Activated CD4-positive, alpha-beta T cell treated with anti-CD3 and anti-CD28 coated beads, Interleukin-2, amount 10 ng/mL, durations not matched to agents 7 days and 5 days (primary cell): ENCODE measurements at places on chromosomes 3 and 15. TPM values are rescaled to one million over a fixed set of nuclear protein-coding genes. Genes with fewer than 3 reads are reported as not detected.

The CEMIP gene
- total RNA-seq = not detected

The SPPL2A gene
- 80.0 TPM for total RNA-seq

The CCDC80 gene
- not detected for total RNA-seq

The ZSCAN2 gene
- total RNA-seq = 6.6 TPM

DNA sequence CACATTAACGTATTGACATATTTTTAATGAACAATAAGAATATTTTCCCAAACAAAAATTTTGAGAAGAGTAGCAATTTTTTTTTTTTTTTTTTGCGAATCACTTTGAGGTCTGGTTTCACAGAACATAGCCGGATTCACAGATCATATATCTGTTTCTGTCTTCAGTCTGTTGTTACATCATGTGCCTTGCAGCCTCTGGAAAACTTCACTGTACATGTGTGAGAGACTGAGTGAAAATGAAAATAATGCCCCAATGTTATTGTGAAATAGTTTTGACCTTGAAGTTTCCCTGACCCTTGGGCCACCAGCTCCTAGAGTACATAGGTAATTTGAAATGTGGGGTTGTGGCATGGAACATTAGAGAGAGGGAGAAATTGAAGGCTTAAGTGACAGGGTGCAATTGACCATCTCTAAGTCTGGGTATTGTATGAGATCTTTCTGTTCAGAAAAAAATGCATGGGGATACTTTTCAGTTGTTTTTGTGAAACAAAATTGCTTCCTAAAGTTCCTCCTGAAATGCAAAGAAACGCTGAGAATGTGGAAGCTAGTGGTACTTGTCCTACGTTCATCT lies 14.0 kb downstream of the ITPR1 start:
- no peak overlapping the region for H3K27ac ChIP-seq
- no peaks in the 10 kb centered on the region for H3K27me3 ChIP-seq
- no peak for DNase-seq
- peaks cover 47% of the 10 kb centered on the region for H3K4me1 ChIP-seq

DNA sequence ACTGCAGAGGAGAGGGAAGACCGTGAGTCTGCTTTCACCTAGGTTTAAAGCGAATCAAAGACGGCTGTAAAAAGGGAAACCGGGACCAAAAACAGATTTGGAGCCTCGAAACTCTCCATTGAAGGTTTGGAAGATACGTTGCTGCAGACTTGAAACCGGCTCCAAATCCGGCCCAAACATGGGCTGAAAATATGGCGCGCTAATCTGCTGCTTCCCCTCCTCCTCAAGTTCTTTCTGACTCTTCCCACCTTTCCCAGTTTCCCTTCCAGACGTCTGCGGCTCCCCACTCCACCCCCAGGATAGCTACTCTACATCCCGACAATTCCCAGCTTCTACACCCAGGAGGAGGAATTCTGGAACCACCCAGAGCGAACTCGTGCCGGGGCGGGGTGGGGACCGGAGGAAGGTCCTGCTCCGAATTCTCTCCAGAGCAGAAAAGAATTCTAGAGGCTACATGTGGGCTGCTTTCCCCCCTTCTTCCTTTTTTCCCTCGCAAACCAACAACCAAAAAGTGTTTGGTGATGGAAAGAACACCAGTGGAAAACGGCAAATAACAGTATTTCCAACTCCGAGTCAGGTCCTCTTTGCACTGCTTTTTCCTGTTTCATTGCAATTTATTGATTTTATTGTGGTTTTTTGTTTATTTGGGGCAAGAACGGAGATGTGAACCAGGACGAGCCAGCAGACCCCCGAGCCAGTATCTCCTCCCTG lies 8.5 kb downstream of the EOMES start:
- peaks cover 77% of the 10 kb centered on the region for H3K27me3 ChIP-seq
- H3K4me3 ChIP-seq = peak overlapping the region; percentile 84
- peaks cover 29% of the 10 kb centered on the region for H3K4me1 ChIP-seq
- peaks cover 5% of the 10 kb centered on the region for H3K36me3 ChIP-seq

GRCh38 chr15:99084965-99085364 lies 19.9 kb upstream of the SYNM start:
- DNase-seq = no peak
- H3K4me1 ChIP-seq = peaks cover 1% of the 10 kb centered on the region
- H3K27ac ChIP-seq = no peak overlapping the region
- no peaks in the 10 kb centered on the region for H3K36me3 ChIP-seq

DNA sequence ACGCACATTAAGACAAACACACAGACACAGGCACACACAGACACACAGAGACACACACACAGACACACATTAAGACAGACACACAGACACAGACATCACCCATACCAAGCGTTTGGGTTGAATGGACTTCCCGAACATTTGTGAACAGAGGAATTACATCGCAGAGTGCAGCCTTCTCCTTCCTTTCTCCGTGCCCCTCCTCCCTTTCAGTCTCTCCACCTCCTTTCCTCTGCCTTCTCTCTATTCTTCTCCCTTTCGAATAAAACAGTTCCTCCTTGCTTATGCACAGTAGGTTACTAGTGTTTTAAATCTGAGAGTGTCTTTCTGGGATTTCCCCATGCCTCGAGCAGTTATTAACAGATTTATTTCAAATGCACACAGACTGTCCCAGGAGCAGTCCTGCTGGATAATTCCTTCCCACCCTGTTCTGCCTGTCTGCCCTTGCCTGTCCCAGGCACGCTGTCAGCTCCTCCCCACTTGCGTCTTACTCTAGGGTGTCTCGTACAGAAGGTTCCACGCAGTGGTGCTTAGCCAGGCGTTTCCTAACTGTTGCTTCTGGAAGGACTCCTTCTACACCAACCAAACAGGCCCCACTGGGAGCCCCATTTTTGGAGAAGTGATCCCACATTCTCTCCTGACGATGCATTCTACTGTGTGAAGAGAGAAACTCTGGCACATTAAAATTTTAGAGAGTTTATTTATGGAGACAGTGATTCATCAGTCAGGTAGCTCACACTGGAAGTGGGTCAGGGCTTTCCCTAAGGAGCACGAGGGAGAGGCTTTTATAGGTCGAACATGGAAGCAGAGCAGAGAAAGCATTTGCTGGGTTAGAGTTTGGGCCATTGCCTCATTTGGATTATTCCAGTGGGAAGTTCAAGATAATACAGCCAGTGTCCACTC lies 163.8 kb downstream of the SV2B start:
- H3K4me3 ChIP-seq = no peak overlapping the region
- peaks cover 22% of the 10 kb centered on the region for H3K27me3 ChIP-seq
- no peaks in the 10 kb centered on the region for H3K36me3 ChIP-seq
- no peak overlapping the region for H3K27ac ChIP-seq

- H3K27me3 ChIP-seq = no peaks in the 10 kb centered on the region
- H3K4me3 ChIP-seq = no peak overlapping the region
- no peak overlapping the region for H3K27ac ChIP-seq
- H3K36me3 ChIP-seq = no peaks in the 10 kb centered on the region
- no peaks in the 10 kb centered on the region for H3K4me1 ChIP-seq
These were observed 639 bp upstream of the ITIH3 start for GRCh38 chr3:52793702-52794611.

GRCh38 chr3:58151637-58152036 lies 59.1 kb downstream of the DNASE1L3 start:
- no peaks in the 10 kb centered on the region for H3K27me3 ChIP-seq
- H3K36me3 ChIP-seq = peaks cover 5% of the 10 kb centered on the region
- DNase-seq = no peak
- H3K4me3 ChIP-seq = no peak overlapping the region
- H3K4me1 ChIP-seq = no peaks in the 10 kb centered on the region
- H3K27ac ChIP-seq = no peak overlapping the region

GRCh38 chr3:72862314-72863090 lies 14.3 kb upstream of the SHQ1 start:
- no peak overlapping the region for H3K4me3 ChIP-seq
- H3K27ac ChIP-seq = peak overlapping the region; percentile 31
- no peaks in the 10 kb centered on the region for H3K36me3 ChIP-seq
- no peaks in the 10 kb centered on the region for H3K27me3 ChIP-seq
- no peak for DNase-seq

DNA sequence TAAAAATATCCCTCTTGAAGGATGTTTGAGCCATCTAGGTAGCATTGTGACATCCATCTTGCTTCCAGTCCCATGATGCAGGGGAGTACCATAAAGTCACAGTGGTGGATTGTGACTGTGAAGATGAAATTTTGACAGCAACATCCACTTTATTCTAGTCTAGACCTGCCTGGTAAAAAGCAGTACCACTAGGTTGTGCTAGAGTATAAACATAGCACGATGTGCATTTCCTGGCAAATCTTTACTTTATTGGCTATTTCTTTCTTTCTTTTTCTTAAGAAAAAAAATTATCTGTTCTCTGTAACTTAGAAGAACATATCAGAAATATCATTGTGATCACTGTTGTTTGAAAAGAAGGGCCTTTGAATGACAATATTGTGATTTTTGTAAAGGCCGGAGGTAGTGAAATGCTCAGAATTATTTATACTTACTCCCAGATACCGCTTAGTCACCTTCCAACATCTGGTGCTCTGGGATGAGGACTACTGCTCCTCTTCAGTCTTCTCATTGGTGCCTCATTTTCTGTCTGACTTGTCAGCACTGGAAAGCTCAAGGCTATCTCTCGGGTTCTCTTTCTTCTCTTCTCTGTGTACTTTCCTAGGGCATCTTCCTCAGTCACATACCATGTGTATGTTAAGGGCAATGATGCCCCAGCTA lies 35.6 kb downstream of the AGBL1 start:
- DNase-seq = no peak
- no peaks in the 10 kb centered on the region for H3K4me1 ChIP-seq
- no peak overlapping the region for H3K27ac ChIP-seq
- H3K27me3 ChIP-seq = no peaks in the 10 kb centered on the region
- no peak overlapping the region for H3K4me3 ChIP-seq
- no peaks in the 10 kb centered on the region for H3K36me3 ChIP-seq

GRCh38 chr15:51861557-51862359 lies 32.3 kb downstream of the TMOD3 start:
- no peaks in the 10 kb centered on the region for H3K27me3 ChIP-seq
- peak overlapping the region; percentile 85 for H3K27ac ChIP-seq
- H3K4me3 ChIP-seq = peak overlapping the region; percentile 55
- peak; percentile 80 for DNase-seq
- H3K4me1 ChIP-seq = peaks cover 60% of the 10 kb centered on the region
- H3K36me3 ChIP-seq = peaks cover 53% of the 10 kb centered on the region

GRCh38 chr3:121330118-121330517 lies 215.7 kb downstream of the POLQ start:
- DNase-seq = no peak
- peaks cover 8% of the 10 kb centered on the region for H3K27me3 ChIP-seq

- no peak for DNase-seq
- H3K27me3 ChIP-seq = peaks cover 31% of the 10 kb centered on the region
- peaks cover 22% of the 10 kb centered on the region for H3K4me1 ChIP-seq
- no peaks in the 10 kb centered on the region for H3K36me3 ChIP-seq
- peak overlapping the region; percentile 9 for H3K27ac ChIP-seq
These were observed 2.7 kb downstream of the TYRO3 start for GRCh38 chr15:41561777-41562145.

- no peaks in the 10 kb centered on the region for H3K36me3 ChIP-seq
- no peak overlapping the region for H3K27ac ChIP-seq
- DNase-seq = no peak
- peaks cover under 1% of the 10 kb centered on the region for H3K27me3 ChIP-seq
- H3K4me1 ChIP-seq = no peaks in the 10 kb centered on the region
These were observed 268.4 kb upstream of the NSMCE3 start for GRCh38 chr15:29538044-29538443.

DNA sequence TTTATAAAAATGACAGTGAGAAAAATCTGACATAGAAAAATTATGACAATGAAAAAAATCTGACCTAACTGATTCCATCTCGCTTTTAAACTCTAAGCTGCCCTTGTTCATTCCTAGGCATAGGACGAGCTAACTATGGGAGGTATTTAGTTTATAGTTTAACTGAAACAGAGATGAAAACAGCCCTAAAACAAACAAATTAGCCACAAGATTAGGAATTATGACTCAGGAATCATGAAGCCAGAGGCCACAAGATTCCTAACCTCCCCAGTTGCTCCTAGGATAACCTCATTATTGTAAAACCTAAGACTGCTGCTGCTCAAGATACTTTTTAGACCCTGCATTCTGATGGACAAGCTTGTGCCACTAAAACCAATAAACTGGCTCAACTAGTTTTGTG lies 122.7 kb upstream of the MNS1 start:
- H3K4me3 ChIP-seq = no peak overlapping the region
- no peaks in the 10 kb centered on the region for H3K36me3 ChIP-seq
- H3K4me1 ChIP-seq = no peaks in the 10 kb centered on the region
- peaks cover 1% of the 10 kb centered on the region for H3K27me3 ChIP-seq
